ENCODE measurements at places on chromosomes 6 and 20.

DNA sequence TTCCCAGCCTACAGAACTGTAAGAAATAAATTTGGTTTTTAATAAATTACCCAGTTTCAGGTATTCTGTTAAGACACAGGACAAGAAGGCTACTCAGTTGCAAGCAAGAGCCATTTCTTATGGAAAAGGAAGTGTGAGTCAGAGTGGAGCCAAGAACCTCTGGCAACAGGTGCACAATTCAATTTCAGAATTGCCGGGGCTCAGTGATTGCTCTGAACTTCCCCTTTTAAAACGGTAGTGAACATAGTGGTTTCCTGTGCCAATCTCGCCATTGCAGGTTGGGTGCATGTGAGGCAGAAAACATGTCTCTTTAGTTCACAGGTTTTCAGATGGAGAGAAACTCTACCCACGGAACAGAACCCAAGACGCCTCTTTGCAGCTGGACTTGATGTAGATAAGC lies 16.4 kb downstream of the PIGT start:
- peak; percentile 19 for DNase-seq

DNA sequence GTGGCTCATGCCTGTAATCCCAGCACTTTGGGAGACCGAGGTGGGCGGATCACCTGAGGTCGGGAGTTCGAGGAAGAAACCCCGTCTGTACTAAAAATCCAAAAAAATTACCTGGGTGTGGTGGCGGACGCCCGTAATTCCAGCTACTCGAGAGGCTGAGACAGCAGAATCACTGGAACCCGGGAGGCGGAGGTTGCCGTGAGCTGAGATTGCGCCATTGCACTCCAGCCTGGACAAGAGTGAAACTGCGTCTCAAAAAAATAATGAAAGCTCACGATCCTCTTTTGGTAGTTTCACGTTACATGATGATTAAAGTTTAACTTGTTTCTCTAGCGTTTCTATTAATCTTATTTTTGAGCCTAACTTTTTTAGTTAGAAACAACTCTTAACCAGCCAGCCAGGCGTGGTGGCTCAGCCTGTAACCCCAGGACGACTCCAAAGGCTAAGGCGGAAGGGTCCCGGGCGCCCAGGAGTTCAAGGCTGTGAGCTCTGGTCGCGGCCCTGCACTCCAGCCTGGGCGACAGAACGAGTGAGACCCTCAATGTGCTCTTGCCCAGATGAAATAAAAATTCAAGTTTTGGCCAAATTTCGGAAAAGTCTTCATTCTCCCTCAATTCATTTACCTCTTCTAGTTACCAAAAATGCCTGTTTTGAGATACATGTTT lies 1.2 kb upstream of the WRNIP1 start:
- no peak for DNase-seq

GRCh38 chr6:151186804-151187330 lies 52.9 kb upstream of the AKAP12 start:
- no peak for DNase-seq

GRCh38 chr6:119243037-119243436 lies 106.5 kb downstream of the MAN1A1 start:
- no peak for DNase-seq

DNA sequence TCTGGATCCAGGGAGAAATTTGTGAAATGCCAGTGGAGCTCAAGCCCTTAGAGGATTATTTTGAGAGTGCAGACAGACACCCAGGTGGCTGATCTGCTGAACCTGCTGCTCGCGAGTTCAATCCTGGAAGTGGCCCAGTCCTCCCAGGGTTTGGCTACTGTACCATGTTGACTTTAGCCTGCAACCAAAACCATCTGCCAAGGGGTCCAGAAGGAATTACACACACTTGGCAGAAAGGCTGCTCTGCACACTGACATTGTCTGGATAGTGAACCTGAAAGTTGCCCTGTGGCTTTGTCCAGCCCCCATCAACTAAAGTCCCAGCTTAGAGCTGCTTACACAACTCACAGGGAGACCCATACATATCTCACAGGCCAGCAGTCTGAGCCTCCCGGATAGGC lies 21.6 kb upstream of the PI3 start:
- DNase-seq = no peak

DNA sequence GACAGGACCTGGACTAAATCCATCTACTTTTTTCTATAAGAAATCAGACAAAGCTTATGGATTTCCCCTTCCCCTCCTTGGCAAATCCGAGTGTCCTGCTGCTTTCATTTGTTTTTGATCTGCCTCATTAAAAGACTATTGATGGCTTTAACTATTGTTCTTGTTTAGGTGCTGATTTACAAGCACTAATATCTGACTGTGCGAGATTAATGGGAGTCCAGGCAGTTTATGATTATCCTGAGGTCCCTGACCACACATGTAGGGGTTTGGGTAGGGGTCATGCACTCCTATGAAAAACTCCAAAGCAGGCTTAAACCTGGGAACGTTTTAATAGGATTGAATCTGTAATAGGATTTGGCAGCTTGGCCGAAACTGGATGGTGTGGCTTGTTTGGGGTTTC lies 317.5 kb upstream of the POU3F2 start:
- DNase-seq = no peak

DNA sequence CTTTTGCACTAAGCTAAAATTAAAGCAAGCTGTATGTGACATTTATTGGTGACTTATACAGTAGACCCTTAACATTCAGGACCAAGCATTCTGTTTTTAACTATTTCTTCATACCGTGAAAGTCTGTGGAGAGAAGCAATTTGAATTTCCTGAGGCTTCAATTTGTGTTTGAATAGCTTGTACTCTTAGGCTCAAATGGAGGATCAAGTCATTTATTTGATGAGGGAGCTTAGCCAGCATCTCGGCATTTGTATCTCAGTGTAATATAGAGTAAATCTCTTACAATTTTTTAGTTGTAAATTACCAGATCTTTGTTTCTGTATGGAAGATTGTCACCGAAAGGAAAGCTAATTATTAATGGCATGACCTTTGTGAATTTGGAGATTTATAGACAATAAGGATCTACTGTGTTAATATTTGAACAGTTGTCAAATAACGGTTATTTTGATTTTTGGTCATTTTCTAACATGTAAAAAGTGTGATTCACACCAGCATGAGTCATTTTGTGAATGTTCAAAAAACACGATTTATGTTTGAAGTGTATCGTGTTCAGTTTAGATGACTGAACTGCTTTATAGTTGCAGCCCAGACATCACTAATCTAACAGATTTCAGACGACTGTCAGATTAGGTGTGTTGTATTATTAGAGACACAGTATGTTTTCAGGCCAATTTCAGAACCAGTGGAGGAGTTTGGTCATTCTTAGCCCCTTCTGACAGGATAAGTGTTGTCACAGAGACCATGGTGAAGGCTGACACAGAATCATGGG lies 332.9 kb downstream of the CDKAL1 start:
- no peak for DNase-seq

- no peak for DNase-seq
Observed at GRCh38 chr6:26363882-26364701, 906 bp upstream of the BTN3A2 start.

DNA sequence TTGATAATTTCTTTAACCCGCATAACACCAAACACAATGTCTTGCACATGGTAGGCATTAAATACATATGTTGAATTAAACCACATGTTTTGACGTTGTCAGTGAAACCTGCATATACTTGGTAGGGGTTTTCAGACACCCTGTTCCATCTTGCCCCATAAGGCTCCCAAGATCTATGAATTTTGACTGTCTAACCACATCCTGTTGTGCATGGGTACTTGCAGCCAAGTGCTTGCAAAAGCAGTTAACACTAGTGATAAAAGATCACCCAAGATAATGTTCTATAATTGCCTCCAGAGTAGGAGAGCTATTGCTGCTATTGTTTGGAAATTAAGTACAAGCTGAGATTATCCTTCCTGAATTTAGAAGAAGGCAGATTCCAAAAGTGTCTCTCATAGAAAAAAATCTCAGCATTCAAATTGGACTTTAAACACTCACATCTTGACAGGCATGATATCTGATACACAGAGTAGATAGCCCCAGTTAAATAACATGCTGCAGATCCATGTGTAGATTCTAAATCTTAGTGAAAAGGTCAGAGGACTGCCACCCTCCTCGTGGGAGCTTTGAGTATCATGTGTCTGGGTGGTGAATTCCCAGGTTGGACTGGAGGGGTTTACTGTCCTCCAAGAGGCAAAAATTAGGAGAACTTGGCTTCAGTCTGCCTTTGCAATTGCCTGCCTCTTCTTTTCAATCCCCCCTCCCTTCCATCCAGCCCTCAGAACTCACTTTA lies 25.8 kb upstream of the CCN6 start:
- DNase-seq = no peak

- DNase-seq = peak; percentile 68
Observed at GRCh38 chr20:41340327-41341055, at the start of gene LPIN3. TSS of gene LPIN3 (plus strand) at chr20:41340821. CDS start at chr20:41345804, 4,983 bp downstream.

GRCh38 chr20:23128461-23129125 lies 42.5 kb upstream of the CD93 start:
- no peak for DNase-seq

- DNase-seq = no peak
Observed at GRCh38 chr6:163761481-163761880, 347.0 kb downstream of the QKI start.

GRCh38 chr6:16760516-16761470 lies at the start of gene ATXN1:
TSS of gene ATXN1 (minus strand) at chr6:16761460.
- peak; percentile 42 for DNase-seq

DNA sequence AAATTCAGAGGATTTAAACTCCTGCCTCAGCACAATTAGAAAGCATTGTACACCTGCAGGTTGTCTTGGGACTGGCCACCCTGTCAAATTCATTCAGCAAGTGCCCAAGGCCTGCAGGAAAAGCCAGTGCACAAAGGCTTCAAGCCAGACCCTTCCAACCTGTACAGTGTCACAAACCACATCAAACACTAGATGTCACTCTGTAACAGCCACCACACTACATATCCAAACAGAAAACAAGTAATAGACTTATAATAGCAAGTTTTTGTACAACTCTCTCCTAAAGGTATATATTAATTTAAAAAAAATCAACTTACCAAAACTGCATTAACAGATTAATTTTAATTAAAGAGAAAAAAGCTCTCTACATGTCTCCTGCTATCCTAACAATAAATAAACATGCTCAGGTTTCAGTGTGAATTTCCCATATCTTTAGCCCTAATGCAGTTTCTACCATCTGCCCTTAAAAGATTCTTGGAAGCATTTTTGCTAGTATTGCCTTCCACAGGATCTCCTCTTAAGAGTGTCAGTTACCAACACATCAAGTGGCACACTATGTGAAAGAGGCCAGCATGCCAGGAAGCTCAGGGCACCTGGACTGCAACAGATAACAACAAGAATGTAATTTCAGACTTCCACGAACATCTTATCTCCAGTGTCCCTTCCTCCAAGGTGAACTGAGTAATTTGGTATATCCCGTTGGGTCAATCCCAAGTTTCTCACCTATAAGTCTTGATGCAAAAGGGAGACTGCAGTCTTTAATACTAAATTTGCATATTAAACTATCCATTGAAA lies 47.5 kb downstream of the RALGAPA2 start:
- no peak for DNase-seq

DNA sequence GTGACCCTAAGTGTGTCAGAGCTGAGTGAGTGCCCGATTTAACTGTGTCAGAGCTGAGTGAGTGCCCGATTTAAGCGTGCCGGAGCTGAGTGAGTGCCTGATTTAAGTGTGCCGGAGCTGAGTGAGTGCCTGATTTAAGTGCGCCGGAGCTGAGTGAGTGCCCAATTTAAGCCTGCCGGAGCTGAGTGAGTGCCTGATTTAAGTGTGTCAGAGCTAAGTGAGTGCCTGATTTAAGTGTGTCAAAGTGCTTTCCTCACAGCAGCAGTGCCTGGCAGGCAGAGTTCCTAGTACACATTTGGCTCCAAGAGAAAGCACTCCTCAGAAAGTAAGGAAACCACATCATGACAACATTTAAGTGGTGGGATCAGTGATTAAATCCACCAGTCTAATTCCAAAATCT lies 13.2 kb downstream of the SERAC1 start:
- DNase-seq = no peak
